ENCODE measurements at places on chromosomes 2 and 18. TPM values are rescaled to one million over a fixed set of nuclear protein-coding genes. Genes with fewer than 3 reads are reported as not detected.

The LOXHD1 gene
- total RNA-seq = not detected

The BOLL gene
- not detected for total RNA-seq

The NMS gene
- not detected for total RNA-seq

The RBKS gene
- 0.79 TPM for total RNA-seq

The HOXD9 gene
- not detected for total RNA-seq

The LCT gene
- total RNA-seq = under 0.01 TPM

The METTL4 gene
- total RNA-seq = 19.3 TPM

The EIF2AK3 gene
- 20.7 TPM for total RNA-seq

The PRSS56 gene
- total RNA-seq = not detected

The ELP2 gene
- 94.7 TPM for total RNA-seq

The ANKRD30B gene
- not detected for total RNA-seq

The CTAGE1 gene
- total RNA-seq = not detected

The UGT1A4 gene
- total RNA-seq = not detected

The CRYBA2 gene
- total RNA-seq = not detected

The CFAP65 gene
- not detected for total RNA-seq

The IRS1 gene
- under 0.01 TPM for total RNA-seq

The FBXO41 gene
- total RNA-seq = 0.66 TPM

The ZNF385B gene
- total RNA-seq = not detected

The NEU2 gene
- not detected for total RNA-seq

The ANKRD44 gene
- total RNA-seq = 15.8 TPM

The GLI2 gene
- 0.13 TPM for total RNA-seq

The CRIM1 gene
- total RNA-seq = 862 TPM

The C1GALT1C1L gene
- total RNA-seq = not detected

The CDH20 gene
- total RNA-seq = not detected

The POTEJ gene
- total RNA-seq = not detected

The TUBB8B gene
- total RNA-seq = not detected

The REG1B gene
- not detected for total RNA-seq

The DYNAP gene
- not detected for total RNA-seq

The LDLRAD4 gene
- total RNA-seq = 1.6 TPM

The CCDC74B gene
- total RNA-seq = 0.66 TPM

The FNDC4 gene
- 17.3 TPM for total RNA-seq

The EGR4 gene
- not detected for total RNA-seq

The ZNF514 gene
- 10.8 TPM for total RNA-seq

The HOXD12 gene
- not detected for total RNA-seq

The OSBPL6 gene
- 11.8 TPM for total RNA-seq

The DYSF gene
- 135 TPM for total RNA-seq

The ABCG5 gene
- not detected for total RNA-seq

The SGO2 gene
- 33.1 TPM for total RNA-seq

The C2orf78 gene
- not detected for total RNA-seq

The CRACDL gene
- total RNA-seq = 4.1 TPM
